Mesenteric fat pad (tissue), 1 donor: ENCODE measurements at places on chromosomes 5 and 9.

- DNase-seq = no peak
Measured at GRCh38 chr5:161745392-161745791, 59.9 kb downstream of the GABRA6 start.

DNA sequence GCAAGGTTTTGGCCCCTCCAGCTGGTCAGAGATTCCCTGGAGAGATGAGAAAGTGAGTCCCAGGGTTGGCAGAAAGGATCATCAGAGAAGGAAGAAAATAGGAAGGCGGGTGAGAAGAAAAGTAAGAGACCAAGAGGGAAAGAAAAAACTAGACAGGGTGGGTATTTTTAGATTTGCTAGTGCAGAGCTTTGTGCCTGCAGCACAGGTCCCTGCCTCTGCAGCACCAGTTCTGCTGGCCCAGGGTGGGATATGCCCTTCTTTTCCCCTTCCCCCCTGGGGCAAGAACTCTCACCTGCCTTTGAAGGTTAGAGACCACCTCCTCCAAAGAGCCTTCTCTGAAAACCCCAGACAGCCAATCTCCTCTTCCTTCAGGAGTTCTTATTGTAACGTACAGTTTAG lies 90.3 kb upstream of the EGFLAM start:
- DNase-seq = no peak

DNA sequence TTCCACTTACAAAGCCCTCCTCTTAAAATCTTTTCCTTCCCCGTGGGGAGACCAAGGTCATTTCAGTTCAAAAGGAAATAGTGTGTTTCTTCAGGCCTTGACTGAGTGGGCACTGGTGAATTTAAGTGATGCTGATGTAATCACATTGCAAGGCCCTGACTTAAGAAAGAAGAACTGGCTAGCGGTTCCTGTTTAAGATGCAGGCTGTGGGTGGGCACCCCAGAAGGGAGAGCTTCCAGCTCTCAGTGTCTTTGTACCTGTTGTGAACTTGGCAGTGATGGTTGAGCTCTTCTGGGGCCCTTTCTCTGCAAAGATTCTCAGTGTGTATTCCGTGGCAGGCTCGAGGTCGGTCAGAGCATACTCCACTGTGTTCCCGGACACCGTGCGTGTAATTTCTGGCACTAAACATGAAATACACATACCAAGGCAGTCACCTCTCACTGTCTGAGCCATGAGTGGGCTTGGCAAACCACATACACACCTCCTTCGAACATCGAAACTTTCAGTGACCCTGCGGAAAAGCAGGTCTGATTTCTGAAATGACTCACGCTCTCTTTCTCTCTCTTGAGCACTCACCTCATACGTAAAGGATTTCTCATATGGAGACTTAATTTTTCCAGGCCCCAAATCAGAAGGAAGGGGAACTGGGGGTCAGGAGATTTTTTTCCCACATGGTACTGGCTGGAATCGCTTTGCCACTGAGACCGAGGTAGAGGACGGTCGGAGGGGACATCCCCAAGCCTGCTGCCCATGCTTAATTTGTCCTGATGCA lies 81.9 kb downstream of the TNC start:
- DNase-seq = no peak

DNA sequence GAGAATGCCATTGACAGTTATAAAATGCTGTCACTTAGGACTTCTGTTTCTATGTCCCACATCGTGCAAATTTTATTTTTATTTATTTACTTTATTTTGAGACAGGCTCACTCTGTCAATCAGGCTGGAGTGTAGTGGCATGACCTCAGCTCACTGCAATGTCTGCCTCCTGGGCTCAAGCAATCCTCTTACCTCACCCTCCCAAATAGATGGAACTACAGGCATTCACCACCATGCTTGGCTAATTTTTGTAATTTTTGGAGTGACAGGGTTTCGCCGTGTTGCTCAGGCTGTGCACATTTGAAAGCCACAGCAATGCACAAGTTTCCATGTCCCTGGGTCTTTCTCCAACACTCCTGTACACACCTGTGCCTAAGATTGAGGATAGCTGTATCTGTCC lies 51.8 kb downstream of the ADAMTS16 start:
- DNase-seq = no peak

GRCh38 chr9:96031366-96031824 lies 155.9 kb downstream of the ERCC6L2 start:
- DNase-seq = no peak

- DNase-seq = no peak
Measured at GRCh38 chr5:87524217-87524616, 111.5 kb upstream of the CCNH start.

GRCh38 chr5:138778234-138778633 lies 25.0 kb downstream of the CTNNA1 start:
- no peak for DNase-seq

DNA sequence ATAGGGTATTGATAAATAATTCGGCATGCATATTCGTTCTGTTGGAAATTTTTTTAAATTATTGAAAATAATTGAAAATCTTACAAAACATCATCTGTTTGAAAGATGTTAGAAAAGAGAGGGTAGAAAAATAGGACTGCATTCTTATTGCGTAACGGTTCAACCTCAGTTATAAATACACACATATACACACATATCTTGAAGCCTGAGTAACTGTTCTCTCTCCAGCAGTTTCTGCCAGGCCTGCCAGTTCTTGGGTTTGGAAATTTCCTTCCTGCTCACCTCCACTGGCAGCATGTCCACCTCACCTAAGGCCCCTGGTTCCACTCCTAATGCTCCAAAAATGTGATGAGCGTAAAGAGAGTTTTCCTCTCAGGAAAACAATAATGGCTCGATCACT lies 9.1 kb downstream of the SPATA31E1 start:
- DNase-seq = no peak

GRCh38 chr5:178331491-178331996 lies 98.9 kb upstream of the PHYKPL start:
- no peak for DNase-seq

GRCh38 chr5:73727470-73727869 lies 101.5 kb downstream of the ARHGEF28 start:
- DNase-seq = no peak

DNA sequence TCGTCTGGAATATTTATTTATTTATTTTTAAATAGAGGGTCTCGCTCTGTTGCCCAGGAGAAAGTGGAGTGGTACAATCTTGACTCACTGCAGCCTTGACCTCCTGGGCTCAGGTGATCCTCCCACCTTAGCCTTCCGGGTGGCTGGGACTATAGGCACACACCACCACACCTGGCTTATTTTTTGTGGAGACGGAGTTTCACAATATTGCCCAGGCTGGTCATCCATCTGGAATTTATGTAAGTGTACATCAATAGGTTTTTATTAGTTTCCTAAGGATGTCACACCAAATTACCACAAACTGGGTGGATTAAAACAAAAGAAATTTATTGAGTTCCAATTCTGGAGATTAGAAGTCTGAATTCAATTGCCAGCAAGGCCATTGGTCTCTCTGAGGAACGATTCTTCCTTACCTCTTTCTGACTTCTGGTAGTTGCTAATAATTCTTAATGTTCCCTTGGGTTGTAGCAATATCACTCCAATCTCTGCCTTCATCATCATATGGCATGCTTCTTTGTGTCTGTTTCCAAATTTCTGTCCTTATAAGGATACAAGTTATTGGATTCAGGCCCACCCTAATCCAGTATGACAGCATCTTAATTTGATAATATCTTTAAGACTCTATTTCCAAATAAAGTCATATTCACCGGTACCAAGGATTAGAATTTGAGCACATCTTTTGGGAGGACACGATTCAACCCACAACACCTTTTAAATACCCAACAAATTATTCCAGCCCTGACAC lies 16.3 kb upstream of the RAD23B start:
- no peak for DNase-seq

- no peak for DNase-seq
Measured at GRCh38 chr9:33453999-33454660, 6.7 kb upstream of the AQP3 start.

DNA sequence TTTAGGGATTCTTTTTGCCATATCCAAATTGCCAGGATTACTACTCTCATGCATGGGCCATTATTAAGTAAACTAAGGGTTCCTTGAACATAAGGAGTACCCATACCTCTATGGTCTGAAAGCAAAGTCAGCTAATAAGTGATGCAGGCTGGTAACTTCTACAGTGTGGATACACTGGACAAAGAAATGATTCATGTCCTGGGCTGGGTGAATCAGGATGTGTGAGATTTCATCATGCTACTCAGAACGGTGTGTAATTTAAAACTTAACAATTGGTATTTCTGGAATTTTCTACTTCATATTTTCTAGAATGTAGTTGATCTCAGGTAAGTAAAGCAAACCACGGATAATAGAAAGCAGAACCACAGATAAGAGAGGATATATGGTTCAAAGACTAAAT lies 428.8 kb downstream of the CHSY3 start:
- no peak for DNase-seq

DNA sequence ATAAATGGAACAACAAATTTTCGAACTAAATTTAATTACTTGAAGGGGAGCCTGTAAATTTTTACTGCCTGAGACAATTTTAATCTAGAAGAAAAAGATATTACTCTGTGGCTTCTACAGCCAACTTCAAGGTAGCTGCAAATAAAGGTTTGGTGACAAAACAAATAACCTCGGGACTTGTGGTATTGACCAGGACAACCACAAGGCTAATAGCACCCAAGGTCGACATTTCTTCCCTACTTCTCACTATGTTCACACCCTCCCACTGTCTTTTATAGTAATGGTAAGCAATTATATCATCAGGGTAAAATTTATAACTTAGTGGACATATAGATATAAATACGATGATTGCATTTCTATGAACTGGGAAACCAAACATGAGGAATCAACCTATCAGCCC lies 67.9 kb upstream of the SPINK5 start:
- no peak for DNase-seq

GRCh38 chr9:69815313-69815712 lies 5.3 kb upstream of the CFAP95 start:
- DNase-seq = no peak

- no peak for DNase-seq
Measured at GRCh38 chr5:52448111-52448510, 339.6 kb upstream of the ITGA1 start.

DNA sequence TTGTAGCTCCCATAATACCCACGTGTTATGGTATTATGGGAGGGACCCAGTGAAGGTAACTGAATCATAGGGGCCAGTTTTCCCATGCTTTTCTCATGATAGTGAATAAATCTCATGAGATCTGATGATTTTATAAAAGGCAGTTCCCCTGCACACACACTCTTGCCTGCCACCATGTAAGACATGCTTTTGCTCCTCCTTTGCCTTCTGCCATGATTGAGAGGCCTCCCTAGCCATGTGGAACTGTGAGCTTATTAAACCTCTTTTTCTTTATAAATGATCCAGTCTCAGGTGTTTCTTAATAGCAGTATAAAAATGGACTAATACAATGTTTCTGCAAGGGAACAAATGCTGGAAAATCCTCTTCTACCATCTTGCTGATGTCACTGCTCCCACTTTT lies 10.1 kb upstream of the HSDL2 start:
- DNase-seq = no peak

GRCh38 chr5:100858987-100859545 lies 44.0 kb downstream of the ST8SIA4 start:
- DNase-seq = no peak

GRCh38 chr5:142946547-142947426 lies 176.6 kb downstream of the ARHGAP26 start:
- no peak for DNase-seq

DNA sequence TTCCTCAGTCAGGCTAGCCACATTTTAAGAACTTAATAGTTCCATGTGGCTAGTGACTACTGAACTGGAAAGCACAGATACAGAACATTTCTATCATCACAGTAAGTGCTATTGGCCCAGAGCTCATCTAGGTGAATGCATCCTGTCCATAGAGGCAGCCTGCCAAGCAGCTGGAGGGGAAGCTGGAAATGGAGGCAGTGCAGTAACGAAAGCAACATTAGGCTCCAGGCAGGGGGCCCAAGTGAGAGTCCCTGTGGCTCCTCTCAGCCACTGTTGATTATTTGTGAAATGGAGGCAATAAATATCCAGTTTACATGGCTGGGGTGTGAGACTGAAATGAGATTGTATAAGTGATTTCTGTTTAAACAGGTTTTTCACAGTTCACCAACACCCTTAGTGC lies 227.2 kb upstream of the KLF9 start:
- DNase-seq = no peak

- no peak for DNase-seq
Measured at GRCh38 chr5:147051193-147051592, 172.6 kb upstream of the PPP2R2B start.

GRCh38 chr5:175195698-175196656 lies 248.0 kb downstream of the DRD1 start:
- DNase-seq = no peak

- no peak for DNase-seq
Measured at GRCh38 chr5:7629561-7629960, 221.4 kb downstream of the CFAP90 start.

DNA sequence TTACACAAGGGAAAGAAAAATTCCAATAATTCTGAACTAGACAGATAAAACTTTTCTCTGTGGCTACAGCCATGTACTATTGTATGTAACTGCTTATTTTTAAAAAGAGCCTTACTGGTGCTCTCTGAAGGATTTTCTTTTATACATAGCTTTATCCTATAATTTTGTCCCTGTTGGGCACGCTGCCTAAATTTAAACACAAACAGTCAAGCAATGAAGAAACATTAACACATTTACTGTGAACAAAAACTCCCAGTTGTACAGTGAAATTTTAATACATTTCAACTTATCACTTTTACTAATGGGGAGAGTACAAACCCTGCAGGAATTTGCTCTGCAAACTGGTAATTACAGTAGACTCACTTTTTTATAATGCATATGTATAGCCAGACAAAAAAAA lies 273.3 kb downstream of the BNC2 start:
- no peak for DNase-seq

- DNase-seq = no peak
Measured at GRCh38 chr9:90044263-90044662, 439.5 kb downstream of the GADD45G start.

GRCh38 chr5:139293202-139293506 lies 386 bp upstream of the MATR3 start:
- no peak for DNase-seq

DNA sequence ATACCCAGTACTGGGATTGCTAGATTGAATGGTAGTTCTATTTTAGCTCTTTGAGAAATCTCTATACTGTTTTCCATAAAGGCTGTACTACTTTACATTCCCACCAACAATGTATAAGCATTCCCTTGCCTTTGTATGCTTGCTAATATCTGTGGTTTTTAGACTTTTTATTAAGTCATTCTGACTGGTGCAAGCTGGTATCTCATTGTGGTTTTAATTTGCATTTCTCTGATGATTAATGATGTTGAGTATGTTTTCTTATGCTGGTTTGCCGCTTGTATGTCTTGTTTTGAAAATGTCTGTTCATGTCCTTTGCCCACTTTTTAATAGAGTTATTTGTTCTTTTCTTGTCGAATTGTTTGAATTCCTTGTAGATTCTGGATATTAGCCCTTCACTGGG lies 512.7 kb upstream of the PAPPA start:
- DNase-seq = no peak

GRCh38 chr9:107337676-107338590 lies 54.9 kb downstream of the RAD23B start:
- DNase-seq = no peak

GRCh38 chr9:91221332-91221731 lies 140.4 kb downstream of the AUH start:
- DNase-seq = no peak
